Mammary microvascular endothelial cell (primary cell): ENCODE measurements at places on chromosomes 2 and 18. TPM values are rescaled to one million over a fixed set of nuclear protein-coding genes. Genes with fewer than 3 reads are reported as not detected.

EDAR gene
- not detected in 2 replicates for total RNA-seq

ICOS gene
- total RNA-seq: not detected in 2 replicates

ZNF892 gene
- 2.5 and 2.6 TPM in 2 replicates for total RNA-seq

POLE4 gene
- 16.7 and 18.2 TPM in 2 replicates for total RNA-seq

PRKAG3 gene
- not detected in 2 replicates for total RNA-seq

RNU2-63P gene
- total RNA-seq: under 0.01 TPM in 1 of 2 replicates, not detected in the other

ARHGEF33 gene
- 0.07 TPM in 1 of 2 replicates, not detected in the other for total RNA-seq

ACTG2 gene
- total RNA-seq: 0.25 TPM in 1 of 2 replicates, not detected in the other

CD207 gene
- not detected in 2 replicates for total RNA-seq

CCT4 gene
- 202 and 203 TPM in 2 replicates for total RNA-seq

OSR1 gene
- 0.40 TPM in 1 of 2 replicates, not detected in the other for total RNA-seq

LHCGR gene
- total RNA-seq: not detected in 2 replicates
